ENCODE measurements at places on chromosomes 3 and 15. TPM values are rescaled to one million over a fixed set of nuclear protein-coding genes. Genes with fewer than 3 reads are reported as not detected.
A peak's percentile ranks its signal among the peaks of the same experiment; 100 is the strongest.

- peak; percentile 24 for DNase-seq
Measured at GRCh38 chr3:190105876-190106275, 14.8 kb downstream of the P3H2 start.

The CPNE9 gene
- total RNA-seq: 0.39 TPM

DNA sequence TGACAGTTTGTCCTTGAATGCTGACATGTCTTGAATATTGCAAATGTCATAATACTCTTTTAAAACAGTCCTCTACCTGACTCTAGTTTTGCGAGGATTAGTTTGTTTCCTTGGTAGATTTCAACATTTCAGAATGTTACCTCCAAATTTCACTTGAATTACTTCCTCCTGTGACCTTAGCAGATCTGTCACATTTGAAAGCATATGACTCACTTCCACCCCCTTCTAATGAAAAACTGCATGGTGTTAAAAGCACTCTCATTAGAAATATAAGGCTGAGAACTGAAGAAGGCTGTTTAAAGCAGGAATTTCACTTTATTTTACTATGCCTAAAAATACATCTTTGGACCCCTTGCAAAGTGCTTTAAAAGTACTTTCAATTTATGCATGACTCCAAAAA, 598.7 kb upstream of the TGFBR2 start:
- no peak for DNase-seq

- DNase-seq: no peak
Measured at GRCh38 chr3:129514110-129514509, 14.3 kb upstream of the RHO start.

The PARL gene
- 30.9 TPM for total RNA-seq

- no peak for DNase-seq
Measured at GRCh38 chr3:24272408-24272807, 222.2 kb downstream of the THRB start.

The RNF7 gene
- 30.7 TPM for total RNA-seq

DNA sequence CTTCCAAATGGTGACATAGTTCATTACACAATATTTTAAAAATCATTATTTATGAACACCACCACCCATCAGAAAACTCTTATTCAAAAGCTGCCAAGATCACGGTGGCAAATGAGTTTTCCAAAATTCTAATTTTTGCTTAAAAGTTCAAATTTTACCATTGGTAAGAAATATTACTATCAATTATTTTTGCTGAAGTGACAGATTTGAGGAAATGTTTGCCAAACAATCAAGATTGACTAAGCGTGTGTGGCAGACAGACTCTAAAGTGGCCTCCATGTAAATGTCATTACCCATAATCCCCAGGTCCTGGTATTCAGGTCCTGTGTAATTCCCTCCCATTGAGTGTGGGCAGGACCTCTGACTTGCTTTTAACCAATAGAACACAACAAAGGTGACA, 35.0 kb downstream of the ZNF280D start:
- DNase-seq: no peak

DNA sequence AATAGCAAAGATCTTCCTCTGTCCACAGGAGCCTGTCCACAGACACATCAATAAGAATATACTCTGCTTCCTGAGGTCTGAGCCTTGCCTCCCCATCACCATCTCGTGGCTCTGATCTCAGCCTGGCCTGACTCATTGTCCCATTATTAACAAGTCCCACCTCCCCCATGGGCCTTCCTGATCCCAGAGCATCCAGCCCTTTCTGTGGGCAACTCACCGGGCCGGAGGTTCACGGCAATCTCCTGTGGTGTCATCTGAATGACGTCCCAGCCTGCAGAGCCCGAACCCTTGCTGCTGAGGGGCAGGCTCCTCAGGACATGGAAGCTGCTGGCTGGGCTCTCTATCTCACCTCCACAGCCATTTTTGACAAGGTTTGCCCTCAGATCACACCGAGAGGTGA, 28.1 kb downstream of the ITGB5 start:
- no peak for DNase-seq

DNA sequence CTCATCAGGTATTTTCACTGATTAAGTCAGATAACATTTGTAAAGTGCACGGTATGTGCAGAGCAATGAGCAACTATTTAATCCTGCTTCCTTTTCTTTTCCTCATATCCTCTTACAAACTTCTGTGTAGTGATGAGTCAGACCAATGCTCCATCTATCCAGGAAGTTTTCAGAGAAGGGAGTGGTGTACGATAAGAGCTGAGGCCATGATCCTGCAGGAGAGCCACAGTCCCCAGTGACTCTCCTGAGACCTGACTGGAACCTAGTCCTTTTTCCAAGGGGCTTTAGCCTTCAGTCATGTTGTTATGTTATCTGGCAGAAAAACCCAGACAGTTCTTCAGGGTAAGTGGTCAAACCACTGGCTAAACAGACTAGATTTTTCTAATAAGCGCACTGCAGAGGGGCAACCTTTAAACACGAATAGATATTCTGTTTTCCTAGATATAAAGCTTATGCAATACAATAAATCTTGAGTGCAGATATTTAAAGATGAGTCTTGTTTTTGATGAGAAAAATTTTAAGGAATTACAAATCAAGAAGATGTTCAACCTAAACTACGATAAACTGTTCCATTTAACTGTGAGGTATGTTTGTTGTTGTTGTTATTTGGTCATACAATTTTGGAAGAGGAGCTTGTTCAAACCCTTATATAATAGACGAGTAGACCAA, 110.5 kb upstream of the RAP2B start:
- no peak for DNase-seq

DNA sequence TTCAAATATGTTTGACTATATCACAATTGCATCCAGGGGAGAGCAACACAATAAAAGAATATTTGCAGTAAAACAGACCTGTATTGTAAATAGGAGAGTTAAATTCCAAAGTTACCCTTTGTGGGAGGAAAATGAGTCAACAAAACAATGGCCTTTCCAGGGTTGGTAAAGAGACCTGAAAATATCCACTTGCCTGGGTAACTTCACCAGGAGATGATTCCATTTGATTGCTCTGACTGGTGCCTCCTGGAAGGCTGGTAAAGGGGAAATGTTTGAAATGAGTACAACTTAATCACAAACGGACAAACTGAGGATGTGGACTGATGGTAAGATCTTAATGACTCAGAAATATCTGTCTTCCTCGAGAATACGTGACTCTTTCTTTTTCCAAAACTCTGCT, 43.6 kb upstream of the SRGAP3 start:
- no peak for DNase-seq

DNA sequence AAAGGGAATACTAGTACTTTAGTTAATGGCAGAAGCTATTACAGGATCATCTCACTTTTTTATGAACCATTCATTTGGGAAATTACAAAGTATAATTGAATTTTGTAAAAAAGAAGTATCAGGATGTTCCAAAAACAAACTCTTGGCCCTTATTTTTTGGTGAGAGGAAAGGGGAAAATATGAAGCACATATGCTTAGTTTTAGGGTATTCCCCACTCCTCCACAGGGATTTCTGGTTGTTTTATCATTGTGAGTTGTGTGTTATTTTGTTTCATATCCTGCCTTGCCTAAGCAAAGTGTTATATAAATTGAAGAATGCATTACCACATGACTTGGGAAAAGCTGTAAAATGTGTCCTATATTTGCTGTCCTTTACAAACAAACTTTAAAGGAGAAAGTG, 227.0 kb downstream of the FMN1 start:
- no peak for DNase-seq

- DNase-seq: no peak
Measured at GRCh38 chr3:79930196-79930595, 162.4 kb upstream of the ROBO1 start.

GRCh38 chr3:57161915-57162314, 3.2 kb downstream of the IL17RD start:
- no peak for DNase-seq

DNA sequence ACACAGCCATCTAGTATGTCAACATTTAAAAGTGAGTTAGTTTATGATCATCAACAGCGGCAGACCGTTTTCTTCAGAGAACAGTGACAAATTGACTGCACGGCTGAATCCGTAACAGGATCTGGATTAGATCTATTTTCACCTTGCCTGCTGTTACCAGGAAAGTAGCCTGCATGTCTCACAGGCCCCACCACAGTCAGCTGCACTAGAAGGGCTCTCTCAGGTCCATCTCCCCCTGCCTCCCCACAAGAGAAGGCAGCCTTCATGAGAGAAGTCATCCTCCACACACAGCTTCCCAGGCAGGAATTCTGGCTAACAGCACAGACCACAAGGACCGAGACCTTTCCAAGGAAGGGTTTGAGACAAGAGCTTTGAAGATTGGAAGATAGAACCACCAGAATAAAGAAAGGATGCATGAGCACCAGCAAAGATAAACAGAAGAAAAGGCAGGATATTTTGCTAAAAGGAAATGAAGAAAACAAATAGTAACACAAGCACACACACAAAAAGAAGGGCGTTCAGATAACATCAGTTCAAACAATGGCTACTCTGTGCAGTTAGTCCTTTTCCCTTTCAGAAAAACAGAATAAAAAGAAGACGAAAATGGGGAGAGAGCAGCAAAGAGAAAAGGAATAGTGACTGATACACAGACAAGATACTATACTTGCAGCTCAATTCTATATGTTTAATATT, 127.5 kb downstream of the SNRK start:
- no peak for DNase-seq

The TOP2B gene
- 159 TPM for total RNA-seq

DNA sequence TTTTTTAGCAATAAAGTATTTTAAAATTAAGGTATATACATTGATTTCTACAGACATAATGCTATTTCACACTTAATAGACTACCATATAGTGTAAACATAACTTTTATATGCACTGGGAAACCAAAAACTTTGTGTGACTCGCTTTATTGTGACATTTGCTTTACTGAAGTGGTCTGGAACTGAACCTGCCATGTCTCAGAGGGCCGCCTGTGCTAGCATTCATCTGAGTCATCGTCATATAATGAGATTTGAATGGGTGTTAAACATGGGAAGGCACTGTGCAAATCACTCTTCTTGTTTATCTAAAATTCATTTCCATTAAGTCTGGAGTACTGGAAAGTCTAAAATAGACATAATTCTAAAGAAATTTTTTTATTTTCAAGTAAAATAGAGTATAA, 12.9 kb downstream of the EIF2AK4 start:
- DNase-seq: no peak

The SKOR1 gene
- 0.10 TPM for total RNA-seq

DNA sequence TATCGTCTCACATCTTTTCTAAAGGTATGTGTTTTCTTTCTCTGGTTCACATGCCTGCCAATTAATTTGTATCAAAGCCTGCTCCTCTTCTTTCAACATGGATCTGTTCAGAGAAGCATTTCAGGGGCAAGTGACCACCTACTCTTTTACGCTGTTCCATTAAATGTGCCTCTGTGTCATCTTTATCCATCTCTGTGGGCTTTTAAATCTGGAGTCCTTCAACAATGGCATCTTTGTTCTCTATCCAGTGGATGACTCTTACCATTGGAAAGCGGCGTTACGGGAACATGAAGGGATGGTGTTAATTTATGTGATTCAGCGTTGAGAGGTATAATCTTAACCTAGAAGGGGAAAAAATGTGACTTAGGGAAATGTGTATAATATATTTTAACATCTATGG, 92.7 kb upstream of the CFAP20DC start:
- no peak for DNase-seq

The SLC22A13 gene
- total RNA-seq: 0.30 TPM

DNA sequence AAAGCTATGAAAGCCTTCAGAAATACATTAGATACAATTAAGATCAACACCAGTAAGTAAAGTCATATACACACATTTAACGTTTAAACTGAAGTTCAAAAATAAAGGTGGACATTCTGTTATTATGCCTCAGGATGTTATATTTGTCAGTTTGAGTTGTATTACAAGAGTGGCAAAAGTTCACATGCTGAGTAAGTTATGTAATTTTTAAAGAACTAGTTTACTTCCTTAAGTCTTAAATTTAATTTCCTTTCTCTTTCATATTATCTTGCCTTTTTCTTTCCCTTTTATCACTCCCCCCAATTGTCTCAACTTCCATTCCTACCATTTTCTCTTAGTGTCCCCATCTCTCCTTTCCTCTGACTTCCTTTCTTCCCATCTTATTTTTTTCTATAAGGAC, 4.9 kb upstream of the GPR87 start:
- DNase-seq: no peak

GRCh38 chr3:8968375-8968882, 5.2 kb upstream of the RAD18 start:
- DNase-seq: no peak

The A4GNT gene
- not detected for total RNA-seq

DNA sequence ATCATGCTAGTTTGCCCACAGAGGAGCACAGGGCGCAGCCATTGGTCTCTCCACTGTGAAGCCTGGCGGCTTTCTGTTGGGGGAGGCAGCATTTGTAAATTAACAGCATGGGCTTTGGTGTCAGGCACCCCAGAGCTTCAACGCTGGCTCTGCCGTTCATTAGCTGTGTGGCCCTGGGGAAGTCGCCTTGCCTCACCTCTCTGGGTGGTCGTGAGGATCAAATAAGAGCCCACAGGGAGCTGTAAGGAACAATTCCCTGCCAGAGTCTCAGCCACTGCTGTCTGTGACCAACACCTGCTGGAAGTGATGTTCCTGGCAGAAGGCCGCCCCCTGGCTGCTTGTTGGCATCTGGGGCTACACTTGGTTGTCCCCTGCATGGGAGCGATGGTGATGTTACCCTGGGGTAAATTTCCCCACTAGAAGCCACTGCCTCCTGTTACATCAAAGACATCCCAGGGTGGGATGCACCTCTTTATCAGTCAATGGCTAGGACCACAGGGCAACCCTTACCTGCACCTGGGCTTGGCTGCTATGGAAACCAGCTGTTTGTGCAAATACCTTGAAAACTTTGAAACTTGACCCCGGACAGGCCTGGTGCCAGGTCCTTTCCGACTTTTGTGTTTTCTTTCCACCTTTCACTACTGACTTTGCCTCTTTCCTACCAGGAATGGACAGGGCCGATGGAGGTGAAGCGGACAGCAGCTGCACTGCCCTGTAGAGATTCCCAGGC, 36.9 kb downstream of the DNASE1L3 start:
- DNase-seq: no peak

- peak; percentile 9 for DNase-seq
Measured at GRCh38 chr3:133799794-133800585, 5.6 kb upstream of the SRPRB start.

DNA sequence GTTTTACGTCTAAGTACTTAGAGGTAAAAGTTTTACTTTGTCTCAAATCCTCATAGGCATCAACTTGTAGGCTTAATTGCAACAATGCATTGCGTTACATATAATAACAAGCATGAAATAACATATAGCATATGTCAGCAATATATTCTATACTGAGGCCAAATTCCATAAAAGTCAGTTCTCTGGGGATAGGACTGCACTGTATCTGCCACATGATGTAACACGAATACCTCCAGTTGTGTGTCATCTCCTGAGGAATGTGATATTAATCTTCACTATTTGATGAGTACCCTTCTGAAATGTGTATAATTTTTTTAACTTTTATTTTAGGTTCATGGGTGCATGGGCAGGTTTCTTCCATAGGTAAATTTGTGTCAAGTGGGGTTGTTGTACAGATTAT, 126.4 kb downstream of the IMPG2 start:
- DNase-seq: peak; percentile 51

Data from skin of body (tissue), 3 donors.